Tibial nerve (tissue), 4 donors: ENCODE measurements at places on chromosomes 7 and 10. TPM values are rescaled to one million over a fixed set of nuclear protein-coding genes. Genes with fewer than 3 reads are reported as not detected.
A peak's percentile ranks its signal among the peaks of the same experiment; 100 is the strongest.

DNA sequence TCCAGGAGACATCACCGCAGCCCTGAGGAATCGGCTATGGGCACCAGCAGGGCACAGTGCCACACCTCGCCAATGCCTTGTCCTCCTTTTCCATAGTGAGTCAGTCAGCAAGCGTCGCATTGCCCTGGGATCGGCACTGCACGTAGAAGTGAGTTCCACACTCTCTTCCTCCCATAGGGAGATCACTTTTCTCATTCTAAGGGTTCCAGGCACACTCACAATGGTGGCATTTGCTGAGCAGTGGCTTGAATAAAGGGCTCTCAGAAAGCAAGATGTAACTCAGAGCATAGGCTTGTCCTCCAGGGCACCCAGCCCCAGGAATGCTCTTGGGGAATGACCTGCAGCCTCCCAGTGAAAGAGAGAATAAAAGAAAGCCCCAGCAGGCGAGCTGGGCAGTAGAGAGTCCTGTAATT is 1.1 kb upstream of the VIM start:
- DNase-seq, result no peak

GRCh38 chr10:16472828-16473227 is 36.0 kb downstream of the PTER start:
- no peak for DNase-seq

DNA sequence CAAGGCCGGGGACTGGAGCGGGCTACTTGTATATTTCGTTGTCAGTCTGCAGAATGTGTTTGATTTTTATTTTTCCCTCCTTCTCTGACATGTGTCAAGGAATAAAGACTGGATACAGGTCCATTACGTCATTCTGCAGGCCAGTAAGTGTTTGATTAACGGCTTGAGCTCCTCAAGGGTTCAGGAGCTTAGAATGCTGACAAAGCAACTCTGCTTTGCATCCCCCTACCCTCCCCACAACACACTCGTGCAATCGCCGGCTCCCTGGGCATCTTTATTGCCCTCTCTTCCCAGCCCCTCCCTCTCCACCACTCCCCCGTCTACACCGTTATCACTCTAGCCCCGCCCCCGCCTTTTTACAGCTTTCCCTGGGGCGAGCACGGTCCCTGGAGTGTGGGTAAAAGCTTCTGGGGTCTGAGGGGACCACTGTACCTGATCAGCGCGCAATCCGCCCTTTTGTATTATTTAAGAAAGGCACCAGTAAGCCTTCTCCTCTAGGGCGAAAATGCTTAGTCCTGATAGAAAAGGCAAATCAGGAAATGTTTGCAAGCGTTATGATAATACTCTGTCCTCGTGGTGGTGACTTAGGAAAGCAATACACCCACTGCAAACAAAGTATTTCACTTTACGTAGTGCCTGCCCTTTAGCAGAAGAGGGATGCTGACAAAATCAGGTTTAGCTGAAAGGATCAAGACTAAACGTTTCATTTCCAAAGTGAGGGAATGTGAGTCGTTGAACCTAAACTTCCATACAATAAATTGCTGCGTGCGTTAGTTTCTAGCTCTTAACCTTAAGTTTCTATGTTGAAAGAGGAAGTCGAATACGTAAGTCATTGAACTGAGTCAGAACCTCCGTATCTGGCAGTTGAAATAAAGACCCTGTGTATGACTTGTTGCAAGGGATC is 1.4 kb upstream of the CREB5 start:
- DNase-seq, result peak; percentile 37

- no peak for DNase-seq
These were observed 470.8 kb upstream of the DPP6 start for GRCh38 chr7:153581419-153581818.

Gene SFTPD
- total RNA-seq, result not detected

Gene SMO
- total RNA-seq, result 65.7 TPM

Gene APBB1IP
- total RNA-seq, result 9.3 TPM

Gene CALY
- total RNA-seq, result not detected

Gene CDK13
- total RNA-seq, result 108 TPM

DNA sequence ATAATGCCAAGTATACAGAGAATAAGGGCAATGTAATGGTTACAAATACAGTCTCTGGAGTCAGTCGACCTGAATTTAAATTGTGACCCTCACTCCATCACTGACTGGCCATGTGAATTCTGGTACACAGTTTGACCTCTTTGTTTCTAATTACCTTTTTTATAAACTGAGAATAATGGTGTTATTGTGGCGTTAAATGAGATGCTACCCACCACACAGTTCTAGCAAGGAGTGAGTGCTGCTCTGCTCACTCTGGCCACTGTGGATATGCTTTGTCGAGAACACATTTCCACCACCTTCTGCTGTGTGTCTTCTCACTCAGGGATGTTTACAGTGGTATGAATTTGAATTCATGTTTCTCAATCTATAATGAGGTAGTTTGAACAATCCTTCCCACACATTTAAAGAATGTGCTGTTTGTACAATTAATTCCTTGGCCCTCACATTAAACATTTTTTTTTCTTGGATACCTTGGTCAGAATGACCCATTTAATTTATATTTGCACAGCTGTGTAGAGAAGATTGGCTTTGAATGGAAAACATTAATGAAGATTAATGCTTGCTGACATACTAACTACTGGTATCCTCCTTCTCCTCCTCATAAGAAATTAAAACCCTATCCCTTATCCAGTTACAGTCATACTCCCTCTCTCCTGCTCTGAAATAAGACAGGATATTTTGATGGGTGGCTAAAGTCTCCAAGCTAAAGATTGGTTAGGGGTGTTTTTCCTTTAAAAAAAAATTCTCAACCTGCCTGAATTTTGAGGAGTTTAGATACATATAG is 42.4 kb downstream of the PLCE1 start:
- DNase-seq, result no peak

DNA sequence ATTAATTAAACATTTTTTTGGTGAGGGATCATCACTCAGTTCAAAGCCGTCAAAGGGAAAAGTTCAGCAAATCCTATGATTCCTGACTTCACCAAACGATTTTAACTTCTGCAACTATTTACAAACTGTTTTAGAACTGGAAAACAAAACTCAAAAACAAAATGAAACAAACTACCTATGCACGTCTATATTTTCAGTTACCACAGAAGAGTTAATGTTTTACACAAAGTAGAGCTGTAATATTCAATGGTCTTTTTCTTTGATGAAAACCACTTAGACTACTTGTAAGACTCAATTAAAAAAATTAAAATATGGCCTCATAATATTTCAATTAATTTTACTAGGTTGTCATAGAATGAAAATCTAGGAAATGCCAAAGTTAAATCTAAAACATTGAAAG is 131.5 kb downstream of the ATE1 start:
- DNase-seq, result no peak

Gene TECPR1
- 72.6 TPM for total RNA-seq

Gene HOXA1
- 0.63 TPM for total RNA-seq

GRCh38 chr7:66033471-66034385 is 41.9 kb upstream of the ASL start:
- DNase-seq, result no peak

Gene PSD
- total RNA-seq, result 0.42 TPM

DNA sequence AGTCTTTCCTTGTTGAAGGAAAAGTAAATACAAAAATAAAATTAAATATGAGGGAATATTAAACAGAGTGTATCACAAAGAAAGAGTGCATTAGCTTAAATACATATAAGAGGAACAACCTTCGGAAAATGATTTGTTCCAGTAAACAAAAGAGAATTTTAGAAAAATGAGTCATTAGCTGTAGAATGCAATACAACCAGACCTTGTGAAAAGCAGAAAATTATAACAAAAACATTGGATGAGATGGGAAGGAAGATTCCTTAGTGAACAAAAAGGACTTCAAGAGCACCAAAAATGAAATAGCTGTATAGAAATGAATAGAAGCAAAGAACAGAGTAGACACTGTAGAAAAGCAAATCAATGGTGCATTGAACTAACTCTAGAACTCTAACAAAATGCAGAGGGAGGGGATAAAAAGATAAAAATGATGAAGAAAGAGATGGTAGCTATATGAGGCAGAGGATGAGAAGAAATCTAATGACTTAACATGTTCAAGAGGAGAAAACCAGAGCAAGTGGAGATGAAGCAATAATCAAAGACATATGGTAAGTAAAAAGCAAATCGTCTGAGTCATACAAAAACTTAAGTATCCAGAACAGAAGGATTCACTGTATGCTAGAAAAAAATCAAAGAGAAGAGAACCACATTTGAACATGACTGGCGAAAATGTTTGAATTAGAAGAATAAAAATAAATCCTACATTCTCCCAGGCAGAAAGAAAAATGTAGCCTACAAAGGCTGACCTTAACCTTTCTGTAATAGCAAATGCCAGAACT is 190.5 kb downstream of the TMEM26 start:
- DNase-seq, result no peak

DNA sequence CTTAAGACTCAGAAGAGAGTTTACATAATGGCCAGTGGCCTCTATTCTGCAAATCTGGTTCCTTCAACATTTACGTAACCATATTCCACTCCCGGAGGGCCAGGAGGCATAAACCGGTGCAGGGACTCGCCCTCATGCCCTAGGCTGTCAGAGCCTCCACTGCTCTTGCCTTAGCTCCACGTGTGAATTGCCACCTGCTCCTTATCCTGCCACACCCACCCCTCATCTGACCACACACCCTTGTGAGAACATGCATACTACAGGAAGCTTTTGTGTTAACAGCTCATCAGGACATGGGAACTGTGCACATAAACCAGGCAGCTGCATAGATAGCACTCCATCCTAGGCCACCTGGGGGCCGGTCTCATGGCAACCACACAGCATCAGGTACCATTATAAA is 146.7 kb upstream of the PFKP start:
- no peak for DNase-seq

GRCh38 chr7:50679218-50680007 is 103.3 kb downstream of the GRB10 start:
- no peak for DNase-seq

- DNase-seq, result no peak
These were observed 325.5 kb upstream of the C7orf33 start for GRCh38 chr7:148264933-148265557.

Gene SMKR1
- total RNA-seq, result 1.2 TPM

DNA sequence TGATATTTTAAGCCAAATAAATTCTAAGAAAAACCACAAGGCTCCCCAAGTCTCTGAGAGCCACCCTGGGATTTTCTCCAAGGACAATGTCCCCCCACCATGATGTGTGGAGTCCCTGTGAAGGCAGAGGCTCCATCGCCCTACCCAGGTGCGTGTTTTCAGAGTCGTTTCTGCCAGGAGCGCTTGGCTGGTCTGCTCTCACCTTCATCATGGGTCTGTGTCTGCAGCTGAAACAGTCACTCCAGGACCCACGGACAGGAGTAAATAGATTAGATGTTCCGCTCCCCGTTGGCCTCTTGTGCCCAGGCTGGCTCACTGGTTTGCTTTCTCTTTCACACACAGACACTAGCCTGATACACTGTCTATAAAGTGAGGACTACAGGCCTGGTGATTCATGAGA is 217.5 kb downstream of the SFMBT2 start:
- DNase-seq, result no peak

Gene CALD1
- total RNA-seq, result 399 TPM

Gene PTF1A
- total RNA-seq, result not detected

Gene EBLN1
- not detected for total RNA-seq

Gene KEL
- 0.63 TPM for total RNA-seq

Gene CCL24
- not detected for total RNA-seq

DNA sequence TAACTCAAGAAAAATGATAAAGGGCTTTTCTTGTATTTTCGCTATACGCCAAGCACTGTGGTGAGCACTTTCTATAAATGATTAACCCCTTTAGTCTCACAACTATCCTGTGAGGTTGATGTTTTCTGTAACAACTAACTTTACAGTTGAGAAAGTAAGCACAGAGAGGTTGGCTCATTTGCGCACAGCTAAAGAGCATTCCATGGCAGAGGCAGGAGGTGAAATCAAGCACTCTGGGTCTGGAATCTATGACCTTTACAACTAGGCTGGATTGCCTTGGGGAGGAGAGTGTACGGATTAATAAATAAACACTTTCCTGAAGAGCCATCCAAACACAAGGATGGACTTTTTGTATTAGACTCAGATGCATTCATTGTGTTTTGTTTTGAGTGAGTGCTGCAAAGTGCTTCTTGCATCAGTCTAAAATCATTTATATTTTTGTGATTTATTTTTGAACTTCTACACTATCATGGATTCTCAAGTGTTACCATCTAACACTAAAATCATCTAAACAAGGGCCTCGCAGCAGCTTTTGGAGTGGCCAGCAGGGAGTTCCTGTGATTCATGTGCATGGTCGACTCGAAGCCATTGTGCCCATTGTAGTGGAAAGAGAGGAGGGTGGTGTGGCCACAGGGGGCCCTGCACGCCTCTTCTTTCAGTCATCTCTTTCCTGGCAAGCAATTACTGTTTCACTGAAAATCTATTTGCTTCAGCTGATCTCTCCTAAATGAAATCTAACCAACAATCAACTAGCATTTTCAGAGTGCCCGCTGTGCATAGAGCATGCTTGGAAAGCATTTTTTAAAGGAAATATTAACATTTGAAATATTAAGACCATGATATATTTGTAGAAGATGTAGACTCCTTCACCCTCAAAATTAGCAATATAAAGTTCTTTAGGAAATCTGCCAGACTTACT is 633.4 kb upstream of the COBL start:
- no peak for DNase-seq

DNA sequence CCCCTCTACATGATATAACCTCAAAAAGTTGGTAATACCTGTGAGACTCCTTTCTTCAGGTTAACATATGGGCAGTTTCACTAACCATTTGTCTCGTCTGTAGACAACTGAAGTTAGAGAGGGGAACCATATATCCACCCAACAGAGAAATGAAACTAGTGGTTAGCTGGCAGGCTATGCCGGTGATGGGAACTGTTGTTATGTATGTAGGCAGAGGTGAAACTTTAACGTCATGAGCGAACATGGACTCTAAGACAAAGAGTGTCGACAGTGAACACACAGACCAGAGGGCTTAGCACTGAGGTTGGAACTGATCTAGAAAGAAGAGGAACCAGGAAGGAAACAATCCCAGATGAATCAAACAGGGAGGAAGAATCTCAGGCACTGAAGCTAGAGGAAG is 112.4 kb downstream of the ELMO1 start:
- DNase-seq, result no peak

GRCh38 chr7:128311013-128311412 is 32.7 kb downstream of the RBM28 start:
- no peak for DNase-seq

Gene ZDHHC6
- total RNA-seq, result 44.1 TPM

GRCh38 chr10:31319602-31320549 is 860 bp downstream of the ZEB1 start:
- no peak for DNase-seq

DNA sequence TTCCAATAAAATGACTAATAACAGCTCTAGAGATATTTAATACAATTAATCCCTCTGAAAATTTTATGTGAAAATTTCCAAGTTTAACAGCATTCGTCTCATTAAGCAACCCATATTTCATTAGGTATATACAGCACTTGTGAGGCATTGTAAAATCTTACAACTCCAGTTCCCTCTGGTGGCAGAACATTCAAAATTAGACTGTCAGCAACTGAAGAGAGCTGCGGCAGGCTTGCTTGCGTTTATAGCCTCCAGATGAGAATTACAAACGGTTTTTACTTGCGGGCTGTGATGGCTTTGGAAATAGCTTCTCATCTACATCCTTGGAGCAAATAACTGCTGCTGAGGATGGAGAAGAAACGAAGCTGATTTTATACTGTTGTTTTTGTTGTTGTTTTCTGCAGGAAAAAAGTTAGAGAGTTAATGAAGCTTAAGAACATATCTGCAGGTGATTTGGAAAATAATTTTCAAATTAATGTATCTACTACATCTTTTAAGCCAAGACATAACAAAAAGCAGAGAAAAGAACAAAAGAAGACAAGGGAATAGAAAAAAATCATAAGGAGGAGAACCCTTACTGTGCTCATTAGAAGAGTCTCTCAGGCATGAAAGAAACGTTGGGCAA is 171.3 kb downstream of the MAGI2 start:
- DNase-seq, result no peak

Gene YWHAG
- 96.6 TPM for total RNA-seq

Gene CHST3
- 41.2 TPM for total RNA-seq
